ENCODE measurements at places on chromosomes 6 and 20. TPM values are rescaled to one million over a fixed set of nuclear protein-coding genes. Genes with fewer than 3 reads are reported as not detected.

DNA sequence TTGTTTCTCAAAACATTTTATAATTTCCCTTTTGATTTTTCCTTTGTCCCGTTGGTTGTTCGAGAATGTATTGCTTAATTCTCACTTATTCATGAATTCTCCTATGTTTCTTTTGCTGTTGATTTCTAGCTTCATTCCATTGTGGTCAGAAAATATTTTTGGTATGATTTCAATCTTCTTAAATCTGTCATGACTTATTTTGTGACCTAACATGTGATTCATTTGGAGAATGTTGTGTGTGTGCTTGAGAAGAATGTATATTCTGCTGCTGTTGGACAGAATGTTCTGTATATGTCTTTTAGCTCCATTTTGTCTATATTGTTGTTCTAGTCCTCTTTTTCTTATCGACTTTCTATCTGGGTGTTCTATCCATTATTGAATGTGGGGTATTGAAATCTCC, 286.2 kb upstream of the RNF217 start:
- DNase-seq, result no peak

DNA sequence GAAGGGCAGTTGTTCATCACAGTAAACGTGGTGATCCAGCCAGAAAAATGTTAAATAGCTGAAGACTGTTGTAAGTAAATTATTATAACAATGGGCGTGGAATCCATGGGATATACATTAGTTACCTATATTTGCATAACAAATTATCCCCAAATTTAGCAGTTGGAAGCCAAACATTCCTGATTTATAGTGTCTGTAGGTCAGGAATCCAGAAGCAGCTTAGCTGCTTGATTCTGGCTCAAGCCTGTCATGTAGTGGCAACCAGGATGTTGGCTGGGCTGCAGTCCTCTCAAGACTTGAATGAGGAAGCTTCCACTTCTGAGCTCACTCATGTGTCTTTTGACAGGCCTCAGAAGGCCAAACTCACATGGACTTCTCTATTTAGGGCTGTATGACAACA, 6.9 kb upstream of the ADGRB3 start:
- DNase-seq, result no peak

DNA sequence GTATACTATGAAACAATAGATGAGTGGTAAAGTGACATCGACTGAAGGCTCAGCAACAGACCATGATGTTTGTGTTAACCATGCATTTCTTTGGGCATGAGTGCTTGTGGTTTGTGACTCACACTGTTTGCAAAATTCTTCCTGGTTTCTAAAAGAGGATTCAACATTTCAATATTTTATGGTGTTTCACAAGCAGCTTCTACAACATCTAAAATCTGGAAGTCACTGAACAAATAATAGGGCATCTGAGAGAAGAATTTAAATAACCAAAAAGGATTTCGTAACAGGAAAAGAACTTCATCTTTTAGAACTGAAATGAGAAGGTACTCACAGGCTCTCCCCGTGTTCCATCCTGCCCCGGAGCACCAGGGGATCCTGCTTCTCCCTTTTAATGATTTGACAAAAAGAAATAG, 146.2 kb downstream of the COL21A1 start:
- no peak for DNase-seq

- DNase-seq, result no peak
Measured at GRCh38 chr6:84581494-84582259, 182.7 kb downstream of the TBX18 start.

DNA sequence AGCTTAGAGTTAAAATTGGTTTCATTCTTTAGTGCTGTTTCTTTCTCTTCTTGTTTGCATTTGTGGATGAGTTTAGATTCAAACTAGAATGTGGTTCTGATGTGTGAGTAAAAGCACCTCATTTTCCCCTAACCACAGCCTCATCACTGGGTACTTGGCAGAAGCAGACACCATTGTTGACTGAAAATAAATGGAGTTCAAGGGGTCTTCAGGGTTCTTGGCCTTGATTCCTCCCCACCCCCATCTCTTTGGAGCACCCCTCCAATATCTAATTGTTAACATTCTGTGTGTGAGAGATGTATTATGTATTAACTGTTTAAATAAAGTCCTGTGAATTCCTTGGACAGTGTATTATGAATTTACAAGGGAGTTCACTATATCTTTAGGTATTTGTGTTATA, 59.6 kb downstream of the JARID2 start:
- no peak for DNase-seq

DNA sequence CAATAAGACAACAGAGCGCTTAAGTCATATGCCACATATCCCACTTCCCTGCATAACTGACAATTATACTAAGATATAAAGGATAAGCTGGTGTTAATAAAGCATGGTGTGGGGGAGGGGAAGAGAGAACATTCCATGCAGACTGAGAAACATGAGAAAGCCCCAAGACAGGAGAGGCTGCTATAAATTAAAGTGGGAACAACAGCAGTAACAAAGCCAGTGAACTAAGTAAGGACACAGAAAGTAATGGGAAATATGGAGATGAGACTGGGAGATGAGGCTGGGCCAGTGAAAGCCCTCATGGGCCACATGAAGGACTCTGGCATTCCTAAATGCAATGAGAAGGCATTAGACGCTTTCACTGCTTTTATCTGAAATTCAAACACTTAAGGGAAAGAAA, 41.3 kb downstream of the SESN1 start:
- no peak for DNase-seq

GRCh38 chr6:88248709-88249321, 82.7 kb upstream of the CNR1 start:
- DNase-seq, result no peak

- no peak for DNase-seq
Measured at GRCh38 chr20:23795526-23795925, 31.0 kb downstream of the CST2 start.

The SEL1L2 gene
- total RNA-seq, result 0.91 TPM

GRCh38 chr6:13253272-13253671, 75.1 kb downstream of the TBC1D7 start:
- DNase-seq, result no peak

The ADAT2 gene
- total RNA-seq, result 1.9 TPM

DNA sequence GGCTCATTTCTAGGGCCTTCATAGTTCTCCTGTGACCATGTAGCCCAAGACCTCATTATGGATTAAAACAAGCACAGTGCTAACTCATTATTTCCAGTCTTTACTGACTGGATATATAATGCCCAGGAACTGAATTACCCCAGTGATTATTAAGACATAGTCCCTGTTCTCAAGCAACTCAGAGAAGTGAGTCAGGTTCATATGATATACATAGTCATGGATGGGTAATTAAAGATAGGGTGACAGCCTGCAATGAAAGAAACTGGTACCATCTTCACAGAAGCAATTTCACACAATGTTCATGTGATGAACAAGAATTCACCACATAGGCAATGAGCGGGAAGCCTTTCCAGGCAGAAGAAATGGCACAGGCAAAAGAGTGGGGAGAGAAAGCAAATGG, 3.5 kb downstream of the TRIM27 start:
- no peak for DNase-seq

GRCh38 chr6:128632131-128632530, 111.7 kb upstream of the PTPRK start:
- DNase-seq, result no peak

The DCDC2 gene
- 0.05 TPM for total RNA-seq

GRCh38 chr6:90106449-90106848, 190.2 kb downstream of the BACH2 start:
- DNase-seq, result no peak

The CLVS2 gene
- not detected for total RNA-seq

DNA sequence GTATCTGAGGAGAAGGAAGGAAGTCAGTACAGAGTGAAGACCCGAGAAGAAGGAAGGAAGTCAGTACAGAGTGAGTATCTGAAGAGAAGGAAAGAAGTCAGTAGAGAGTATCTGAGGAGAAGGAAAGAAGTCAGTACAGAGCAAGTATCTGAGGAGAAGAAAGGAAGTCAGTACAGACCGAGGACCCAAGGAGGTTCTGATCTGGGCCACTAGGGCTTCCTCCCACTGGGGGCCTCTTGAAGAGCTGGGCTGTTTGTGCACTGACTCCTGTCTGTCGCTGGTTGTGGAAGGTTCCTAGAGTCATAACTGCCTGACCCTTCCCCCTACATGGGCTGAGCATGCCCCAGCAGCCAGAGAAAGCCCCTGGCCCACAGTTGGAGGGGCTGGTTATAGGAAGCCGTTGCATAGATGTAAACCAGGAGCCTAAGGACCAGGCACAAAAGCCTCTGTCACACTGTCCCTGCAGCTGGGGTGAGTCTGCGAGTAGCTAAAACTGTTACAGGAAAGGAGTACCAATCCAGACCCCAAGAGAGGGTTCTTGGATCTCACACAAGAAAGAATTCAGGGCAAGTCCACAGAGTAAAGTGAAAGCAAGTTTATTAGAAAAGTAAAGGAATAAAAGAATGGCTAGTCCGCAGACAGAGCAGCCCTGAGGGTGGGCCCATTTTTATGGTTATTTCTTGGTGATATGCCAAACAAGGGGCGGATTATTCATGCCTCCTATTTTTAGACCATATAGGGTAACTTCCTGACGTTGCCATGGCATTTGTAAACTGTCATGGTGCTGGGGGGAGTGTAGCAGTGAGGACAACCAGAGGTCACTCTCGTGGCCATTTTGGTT, 395.9 kb downstream of the PREX1 start:
- DNase-seq, result no peak

The GTSF1L gene
- total RNA-seq, result not detected

All from left cardiac atrium (tissue), 4 donors.